ENCODE measurements at places on chromosomes 12 and 14.

DNA sequence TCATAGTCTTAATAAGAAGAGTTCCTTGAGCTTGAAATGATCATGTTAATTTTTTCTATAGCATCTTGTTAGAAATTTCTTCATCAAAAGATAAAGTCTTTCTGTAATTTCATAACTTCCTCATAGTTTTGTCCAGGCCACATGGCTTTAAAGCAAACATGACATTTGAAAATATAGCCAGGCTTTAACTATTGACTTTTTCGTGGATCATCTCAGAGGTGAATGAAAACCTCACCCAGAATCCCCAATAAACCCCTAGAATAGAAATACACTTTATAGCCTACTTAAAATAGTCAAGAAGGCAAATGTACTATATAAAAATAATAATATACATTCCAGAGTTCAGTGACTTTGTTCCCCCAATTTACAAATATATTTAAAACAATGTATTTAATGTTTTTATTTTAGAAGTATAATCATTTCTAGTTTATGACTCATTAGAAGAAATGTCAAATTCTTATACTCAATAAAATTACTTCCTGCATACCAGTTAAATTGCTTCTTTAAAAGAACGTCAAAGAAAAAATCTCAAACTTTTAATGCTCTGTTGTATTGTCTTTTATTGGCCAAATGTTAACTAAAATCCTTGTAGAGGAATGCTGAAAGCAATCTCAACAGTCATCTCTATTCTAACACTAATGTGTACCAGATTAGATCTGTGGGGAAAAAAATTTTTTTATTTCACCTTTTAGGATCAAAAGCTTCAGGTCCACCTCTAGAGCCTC is 21.6 kb downstream of the EXOC5 start:
- DNase-seq, result no peak

- DNase-seq, result no peak
Measured at GRCh38 chr14:95346820-95347219, 27.1 kb upstream of the CLMN start.

DNA sequence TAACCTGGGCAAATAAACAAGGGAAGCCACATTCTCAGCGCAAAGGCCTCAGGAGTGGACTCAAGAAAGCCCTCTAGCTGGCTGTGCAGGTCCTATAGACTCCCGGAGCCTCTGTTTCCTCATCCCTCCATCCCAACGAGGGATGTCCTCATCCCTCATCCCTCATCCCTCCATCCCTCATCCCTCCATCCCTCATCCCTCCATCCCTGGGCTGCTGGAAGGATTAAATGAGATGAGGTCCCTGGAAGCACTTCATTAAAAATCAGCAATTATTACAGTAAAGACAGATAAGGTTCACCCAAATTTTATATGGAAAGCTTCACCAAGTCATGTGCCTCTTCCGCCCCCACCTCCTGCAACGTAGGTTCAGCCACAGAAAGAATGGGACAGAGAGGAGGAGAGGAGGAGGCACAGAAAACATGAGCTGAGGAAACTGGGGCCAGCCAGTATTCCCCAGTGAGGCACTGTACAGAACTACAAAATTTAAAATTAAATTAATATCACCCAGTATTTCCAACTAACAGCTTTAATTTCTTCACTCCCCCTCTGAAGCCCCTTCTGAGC is 4.8 kb downstream of the ITPK1 start:
- no peak for DNase-seq

GRCh38 chr12:116792403-116792802 is 54.3 kb downstream of the RNFT2 start:
- no peak for DNase-seq

- DNase-seq, result no peak
Measured at GRCh38 chr12:124827588-124828184, 36.0 kb downstream of the SCARB1 start.
